Activated CD4-positive, alpha-beta T cell treated with anti-CD3 and anti-CD28 coated beads, Interleukin-2, amount 50 U/mL, for 48 hours (primary cell): ENCODE measurements at places on chromosomes 2 and 18.

GRCh38 chr2:127479219-127479825, 47.0 kb downstream of the IWS1 start:
- DNase-seq: no peak

- no peak for DNase-seq
These were observed 95.5 kb downstream of the LTBP1 start for GRCh38 chr2:33042265-33042664.

DNA sequence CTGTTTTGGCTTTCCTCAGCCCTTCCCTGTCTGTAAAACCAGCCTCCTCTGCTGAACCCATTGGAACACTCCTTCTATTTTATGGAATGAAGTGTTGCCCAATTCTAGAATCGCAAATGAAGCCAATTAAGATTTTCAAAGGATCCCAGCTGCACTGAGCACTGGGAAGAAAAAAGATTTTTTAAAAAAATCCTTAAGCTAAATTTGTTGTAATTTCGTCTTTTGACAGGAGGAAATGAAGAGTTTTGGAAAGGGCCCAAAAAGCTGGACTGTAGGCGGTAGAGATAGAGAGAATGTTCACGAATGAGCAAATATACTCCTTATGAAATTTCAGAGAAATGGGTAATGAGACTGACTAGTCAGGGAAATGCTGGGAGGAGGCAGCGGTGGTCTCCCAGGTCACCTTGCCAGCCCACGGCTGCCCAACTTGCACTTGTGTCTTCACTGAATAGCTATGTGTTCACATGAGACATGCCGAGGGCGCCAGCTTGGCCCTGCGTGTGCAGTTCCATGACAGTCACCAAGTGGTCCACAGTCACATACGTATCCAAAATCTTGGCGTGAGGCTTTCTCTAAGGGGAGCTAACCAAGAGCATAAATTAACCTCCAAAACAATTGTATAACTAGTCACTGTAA, 69.9 kb downstream of the SGPP2 start:
- DNase-seq: no peak

DNA sequence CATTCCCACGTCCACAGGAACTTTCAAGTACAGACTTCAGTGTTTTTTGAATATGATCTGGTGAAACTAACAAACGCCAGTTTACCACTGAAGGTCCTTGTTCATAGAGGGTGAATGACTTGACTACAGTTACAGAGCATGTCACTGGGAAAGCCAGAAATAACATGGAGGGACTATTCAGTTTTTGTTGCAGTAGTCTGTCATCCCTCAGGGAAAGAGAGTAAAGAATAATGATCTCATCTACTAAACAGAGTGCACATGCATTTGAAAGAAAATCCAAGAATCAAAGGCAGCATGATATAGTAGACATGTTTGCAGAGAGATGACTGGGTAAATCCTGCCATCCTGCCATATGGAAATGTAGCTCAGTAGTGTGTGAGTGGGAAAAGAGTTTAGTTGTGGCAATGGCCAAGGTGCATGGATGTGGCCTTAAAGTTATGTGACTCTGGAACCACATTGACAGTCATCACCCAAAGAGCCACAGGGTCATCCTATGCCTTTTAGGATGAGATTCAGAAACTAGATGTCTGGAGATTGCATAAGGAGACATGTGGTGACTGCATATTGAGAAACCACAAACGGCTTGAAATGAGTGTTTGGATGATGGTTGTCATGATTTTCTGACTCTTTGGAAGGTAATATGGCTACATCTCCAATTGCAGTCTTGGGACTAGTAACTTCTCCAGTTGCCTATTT, 125.3 kb upstream of the ZEB2 start:
- DNase-seq: no peak

- DNase-seq: no peak
These were observed 75.3 kb downstream of the EPAS1 start for GRCh38 chr2:46372475-46372874.

DNA sequence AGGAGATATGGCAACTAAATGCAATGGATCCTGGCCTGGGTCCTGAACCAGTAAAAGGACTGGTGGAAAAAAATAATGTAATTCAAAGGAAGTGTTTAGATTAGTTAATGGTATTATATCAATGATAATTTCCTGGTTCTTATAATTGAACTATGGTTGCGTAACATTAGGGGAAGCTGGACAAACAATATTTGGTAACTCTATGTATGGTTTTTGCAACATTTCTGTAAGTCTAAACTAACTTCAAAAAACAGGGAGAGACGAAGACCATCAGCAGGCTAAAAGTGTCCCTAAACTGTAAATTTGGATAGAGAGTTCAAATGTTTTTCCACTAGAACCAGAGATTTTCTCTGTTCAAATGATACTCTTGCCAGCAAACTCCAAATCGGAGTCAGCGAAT, 36.9 kb downstream of the KLF7 start:
- no peak for DNase-seq

- no peak for DNase-seq
These were observed 38.4 kb downstream of the EIF4E2 start for GRCh38 chr2:232588680-232589585.
